ENCODE measurements at places on chromosomes 7 and 10.
A peak's percentile ranks its signal among the peaks of the same experiment; 100 is the strongest.

DNA sequence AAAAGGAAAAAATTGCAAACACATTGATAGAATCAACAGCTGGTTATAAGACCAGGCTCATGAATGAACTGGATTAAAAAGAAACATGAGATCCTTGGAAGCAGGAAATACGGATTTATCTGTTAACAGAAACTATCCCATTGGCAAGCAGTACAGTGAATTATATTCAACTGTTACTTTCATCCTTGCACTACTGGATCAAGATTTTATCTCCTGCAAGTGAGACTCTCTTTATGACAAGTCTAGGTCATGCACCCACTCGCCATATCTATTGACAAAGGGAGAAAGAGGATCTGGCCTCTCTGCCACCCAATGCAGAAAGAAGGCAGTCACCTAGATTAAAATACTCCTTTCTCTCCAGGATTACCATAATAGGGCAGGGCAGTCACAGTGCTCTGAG, 41.4 kb downstream of the CSTF2T start:
- no peak for DNase-seq

GRCh38 chr7:139830782-139831501, 1.9 kb downstream of the TBXAS1 start:
- DNase-seq: no peak

GRCh38 chr10:31822150-31822549, 106.5 kb downstream of the ARHGAP12 start:
- no peak for DNase-seq

DNA sequence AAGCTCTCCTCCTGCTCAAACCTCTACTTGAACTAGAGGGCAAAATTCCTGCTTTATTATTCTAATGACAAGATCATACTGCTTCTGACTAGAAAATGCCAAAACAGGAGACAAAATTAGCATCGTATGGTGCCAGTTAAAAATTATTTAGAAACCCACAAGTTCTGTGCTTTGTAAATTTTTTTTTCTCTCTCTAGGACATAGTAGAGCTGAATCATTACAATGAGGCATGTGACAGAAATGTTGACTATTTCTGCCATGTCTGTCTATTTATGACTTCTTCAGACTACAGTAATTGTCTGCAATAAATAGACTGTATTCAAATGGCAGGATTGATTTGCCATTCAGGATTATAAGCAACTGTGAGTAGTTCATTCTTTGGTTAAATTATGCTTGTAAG, 335.8 kb downstream of the PRPF18 start:
- no peak for DNase-seq

DNA sequence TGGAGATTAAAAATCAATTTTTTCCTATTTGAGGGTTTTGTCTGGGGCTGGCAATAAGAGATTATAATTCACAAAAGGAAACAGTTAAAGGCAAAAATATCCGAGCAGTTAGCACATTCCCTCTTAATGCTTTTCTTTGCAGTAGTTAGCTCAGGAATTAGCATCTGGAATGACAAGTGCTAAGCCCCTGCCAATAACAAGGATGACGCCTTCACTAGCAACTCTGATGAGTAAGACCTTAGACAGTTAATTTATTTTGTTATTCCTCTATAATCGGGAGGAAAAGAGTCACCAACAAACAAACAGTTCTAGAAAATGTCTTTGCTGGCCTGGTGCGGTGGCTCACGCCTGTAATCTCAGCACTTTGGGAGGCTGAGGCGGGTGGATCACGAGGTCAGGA, 151.3 kb downstream of the TRIL start:
- DNase-seq: no peak

GRCh38 chr7:139246905-139247304, 15.9 kb downstream of the UBN2 start:
- no peak for DNase-seq

- DNase-seq: no peak
These were observed 34.3 kb upstream of the SMC3 start for GRCh38 chr10:110533149-110533548.

DNA sequence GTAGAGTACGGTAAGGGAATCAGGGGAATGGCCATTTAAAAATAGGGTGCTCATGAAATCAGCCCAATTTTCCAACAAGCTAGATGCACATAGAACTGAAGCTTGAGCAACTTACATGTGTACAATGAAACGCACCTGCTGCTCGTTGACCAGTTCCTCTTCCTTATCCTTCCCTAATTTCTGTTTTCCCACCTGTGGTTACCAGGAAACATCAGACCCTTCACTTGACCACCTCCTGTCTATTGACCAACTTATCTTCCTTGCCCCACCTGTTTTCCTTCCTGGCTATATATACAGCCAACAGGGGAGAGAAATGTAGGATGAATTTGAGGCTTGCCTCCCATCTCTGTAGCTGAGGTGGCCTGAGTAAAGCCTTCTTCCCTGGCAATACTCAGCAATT, 37.8 kb upstream of the RAPGEF5 start:
- no peak for DNase-seq

GRCh38 chr10:70600512-70601395, 1.8 kb downstream of the PRF1 start:
- no peak for DNase-seq

DNA sequence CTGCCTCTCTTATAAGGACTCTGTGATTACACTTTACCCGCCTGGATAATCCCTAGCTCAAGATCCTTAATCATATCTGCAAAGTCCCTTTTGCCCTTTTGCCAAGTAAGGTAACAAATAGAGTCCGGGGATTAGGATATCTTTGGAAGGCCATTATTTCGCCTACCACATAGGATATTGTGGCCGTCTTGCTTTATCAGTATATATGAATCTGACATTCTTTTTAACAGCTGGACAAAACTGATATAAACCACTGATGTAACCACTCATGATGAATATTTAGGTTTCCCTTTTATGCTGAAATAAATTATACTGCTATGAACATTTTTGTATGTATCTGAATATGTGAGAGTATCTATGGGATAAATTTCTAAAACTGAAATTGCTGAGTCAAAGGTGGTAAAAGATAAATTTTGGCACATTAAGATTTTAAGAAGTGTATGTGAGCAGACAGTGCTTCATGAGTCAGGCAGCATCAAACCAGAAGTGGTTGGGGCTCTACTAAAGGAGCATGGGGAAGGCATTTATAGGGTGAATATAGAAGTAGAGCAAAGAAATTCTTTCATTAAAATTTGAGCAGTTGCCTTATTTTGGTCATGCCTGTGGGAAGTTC, 44.7 kb downstream of the AVL9 start:
- no peak for DNase-seq

- peak; percentile 67 for DNase-seq
These were observed 39.9 kb downstream of the TOMM7 start for GRCh38 chr7:22782616-22783232.

DNA sequence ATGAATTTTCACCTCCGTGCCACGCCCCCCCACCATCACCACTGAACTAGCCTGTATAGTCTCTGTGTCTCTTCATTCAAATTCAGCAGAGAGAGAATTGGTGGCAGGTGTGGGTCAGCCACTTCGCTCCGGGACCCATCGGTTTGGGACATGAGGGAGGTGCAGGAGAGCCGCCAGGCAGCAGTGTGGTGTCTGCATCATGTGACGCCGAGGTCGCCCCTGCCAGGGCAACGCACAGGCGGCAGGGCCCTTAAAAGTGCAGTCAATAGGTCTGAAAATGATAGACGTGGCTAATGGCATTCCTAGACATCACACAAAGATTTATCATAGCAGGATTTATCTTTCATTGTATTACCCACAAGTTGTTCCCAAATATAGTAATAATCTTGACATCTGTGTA, 100.6 kb upstream of the RNF32 start:
- DNase-seq: no peak

DNA sequence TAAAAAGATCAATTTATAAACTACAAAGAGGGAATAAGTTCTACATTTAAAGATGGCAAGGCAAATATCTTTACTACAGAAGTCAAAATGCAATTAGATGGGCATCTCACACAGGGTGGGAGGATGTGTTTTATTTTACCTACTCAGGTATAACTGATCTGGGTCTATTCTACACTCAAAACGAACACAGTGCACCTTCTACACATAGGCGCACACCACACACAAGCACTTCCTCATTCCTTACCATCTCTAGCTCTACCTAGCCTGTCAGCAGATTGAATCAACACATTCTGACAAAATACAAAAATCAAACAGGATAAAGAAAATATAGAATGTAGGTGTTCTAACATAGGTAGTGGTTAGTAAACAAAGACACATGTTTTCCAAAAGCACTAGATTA, 64.8 kb downstream of the SGCE start:
- no peak for DNase-seq

DNA sequence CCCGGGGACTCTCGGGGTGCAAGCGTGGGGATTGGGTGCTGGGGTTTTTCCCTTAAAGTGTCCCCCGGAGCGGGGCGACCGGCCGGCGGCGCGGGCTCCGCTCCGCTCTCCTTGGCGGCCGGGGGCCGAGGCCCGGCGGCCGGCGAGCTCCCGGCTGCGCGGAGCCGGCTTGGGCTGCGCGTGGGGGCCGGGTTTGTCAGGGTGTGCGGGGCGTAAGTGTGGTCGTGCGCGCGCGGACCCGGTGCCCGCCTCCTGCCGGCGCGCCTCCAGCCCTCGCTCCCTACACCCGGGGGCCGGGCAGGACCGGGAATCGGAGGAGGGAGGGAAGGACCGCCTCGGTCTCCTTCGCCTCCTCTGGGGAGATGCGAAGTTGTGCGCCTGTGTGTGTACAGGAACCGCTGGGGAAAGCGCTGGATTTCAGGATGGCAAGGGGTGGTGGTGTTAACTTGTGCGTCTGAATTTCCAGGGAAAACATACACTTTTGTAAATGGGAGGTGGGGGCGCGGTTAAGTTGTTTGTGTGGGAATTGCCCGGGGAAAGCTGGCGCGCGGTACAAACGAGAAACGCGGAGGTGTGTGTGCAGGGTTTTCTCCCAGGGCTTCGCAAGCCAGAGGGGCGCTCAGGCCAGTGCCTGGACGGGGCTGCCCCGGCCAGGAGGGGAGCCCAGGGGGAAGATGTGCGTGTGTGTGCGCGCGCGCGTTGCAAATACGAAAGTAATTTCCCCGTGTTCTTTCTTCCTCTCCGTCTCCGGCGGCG, 737 bp downstream of the ZMIZ1 start:
- peak; percentile 48 for DNase-seq

GRCh38 chr7:81162771-81163525, 244.1 kb upstream of the SEMA3C start:
- peak; percentile 38 for DNase-seq

DNA sequence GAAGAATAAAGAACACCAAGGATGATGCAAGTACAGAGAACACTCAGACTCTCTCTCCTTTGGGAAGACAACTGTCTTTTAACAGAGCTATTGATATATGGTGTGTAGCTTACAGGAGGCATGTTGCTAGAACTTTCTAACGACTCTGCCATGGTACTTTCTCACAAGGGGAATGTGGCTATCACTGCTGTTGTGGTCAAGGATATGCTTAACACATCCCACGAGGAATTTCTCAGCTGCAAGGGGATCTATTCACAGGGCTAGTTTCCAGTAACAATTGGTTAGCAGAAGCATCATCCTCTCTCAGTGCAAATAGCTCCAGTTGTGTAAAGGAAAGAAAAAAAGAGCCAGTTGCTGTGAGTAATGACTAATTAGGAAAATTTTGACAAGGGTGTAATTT, 826.0 kb downstream of the SORCS1 start:
- DNase-seq: no peak

GRCh38 chr7:71363223-71363622, 231.3 kb downstream of the GALNT17 start:
- no peak for DNase-seq

DNA sequence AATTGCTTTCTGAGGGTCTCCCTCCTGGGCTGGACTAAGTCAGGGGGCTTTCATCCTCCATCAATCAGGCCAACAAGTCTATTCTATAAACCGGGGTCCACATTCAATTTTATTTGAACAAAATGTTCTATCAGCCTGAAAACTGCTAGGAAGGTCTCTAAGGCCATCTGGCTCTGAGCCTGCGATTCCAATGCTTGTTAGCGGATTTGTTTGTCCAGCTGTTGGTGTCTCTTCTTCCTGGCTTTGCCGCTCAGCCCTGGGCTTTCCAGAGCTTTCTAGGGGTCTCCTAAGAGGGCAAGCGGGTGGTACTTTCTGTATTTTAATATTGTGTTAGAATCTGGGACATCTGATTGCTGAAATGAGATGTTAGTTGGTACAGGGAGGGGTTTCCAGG, 136.7 kb downstream of the VIPR2 start:
- no peak for DNase-seq

DNA sequence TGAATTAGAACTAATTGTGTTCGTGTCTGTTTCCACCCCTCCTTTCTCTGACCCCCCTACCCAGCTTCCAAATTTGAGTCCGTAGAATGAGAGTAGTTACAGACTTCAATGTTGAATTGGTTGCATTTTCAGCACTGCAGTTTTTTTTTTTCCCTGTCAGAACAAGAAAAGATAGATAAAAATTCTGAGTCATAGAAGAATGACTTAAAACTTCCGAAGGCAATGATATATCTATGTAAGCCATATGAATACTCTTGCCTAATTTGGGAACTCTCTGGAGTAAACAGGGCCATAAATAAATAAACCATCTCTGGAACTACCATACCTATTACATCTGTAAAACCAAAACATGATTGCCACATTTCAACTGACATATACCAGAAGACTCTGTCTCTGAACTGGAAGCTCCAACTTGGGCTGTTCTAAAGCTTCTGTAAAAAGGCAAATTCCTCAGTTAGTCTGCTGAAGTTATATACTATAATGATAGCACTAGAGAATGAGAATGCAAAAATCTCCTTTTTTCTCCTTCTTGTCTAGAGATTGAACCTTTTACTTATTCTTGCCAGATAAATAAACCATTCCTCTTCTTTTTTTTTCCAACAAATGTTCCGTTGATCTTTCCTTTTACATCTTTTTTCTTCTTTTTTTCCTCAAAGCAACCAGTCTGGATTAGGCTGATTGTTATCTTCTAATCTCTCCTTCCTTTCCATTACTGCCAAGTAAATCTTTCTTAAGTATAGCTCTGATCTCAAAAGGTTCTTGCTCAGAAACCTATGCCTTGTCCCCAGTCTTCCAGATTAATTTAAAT, 23.5 kb downstream of the VCL start:
- no peak for DNase-seq

DNA sequence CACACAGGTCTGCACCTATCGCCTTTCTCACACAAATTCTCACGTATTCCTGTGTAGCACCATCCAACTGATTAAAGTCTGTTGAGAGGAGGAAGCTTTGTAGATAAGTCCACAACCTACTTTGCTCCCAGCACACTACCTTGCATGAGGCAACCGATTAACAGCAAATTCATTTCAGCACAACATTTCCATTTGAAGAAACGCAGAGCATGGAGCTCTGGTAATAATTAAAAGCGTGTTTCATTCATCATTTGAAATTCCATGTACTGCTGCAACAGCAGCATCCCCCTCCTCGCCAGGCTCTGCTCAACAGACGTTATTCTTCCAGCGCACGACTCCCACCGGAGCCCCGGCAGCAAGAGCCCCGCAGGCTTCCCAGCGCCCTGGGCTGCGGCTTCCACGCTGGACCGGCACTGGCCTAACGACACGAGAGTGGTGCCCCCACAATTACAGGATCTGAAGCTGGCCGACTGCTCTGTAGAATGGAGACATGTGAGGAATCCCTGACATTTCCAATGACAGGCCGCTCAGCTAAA, 118.8 kb downstream of the DIP2C start:
- no peak for DNase-seq

- DNase-seq: no peak
These were observed 4.4 kb upstream of the LRRN3 start for GRCh38 chr7:111086532-111086931.

Measured in SW480 (cell line).